ENCODE measurements at places on chromosomes 4 and X.

- DNase-seq: no peak
Observed at GRCh38 chr4:134911941-134912340, 710.4 kb upstream of the PABPC4L start.

- no peak for DNase-seq
Observed at GRCh38 chrX:119477812-119478232, 9.6 kb downstream of the SLC25A5 start.

DNA sequence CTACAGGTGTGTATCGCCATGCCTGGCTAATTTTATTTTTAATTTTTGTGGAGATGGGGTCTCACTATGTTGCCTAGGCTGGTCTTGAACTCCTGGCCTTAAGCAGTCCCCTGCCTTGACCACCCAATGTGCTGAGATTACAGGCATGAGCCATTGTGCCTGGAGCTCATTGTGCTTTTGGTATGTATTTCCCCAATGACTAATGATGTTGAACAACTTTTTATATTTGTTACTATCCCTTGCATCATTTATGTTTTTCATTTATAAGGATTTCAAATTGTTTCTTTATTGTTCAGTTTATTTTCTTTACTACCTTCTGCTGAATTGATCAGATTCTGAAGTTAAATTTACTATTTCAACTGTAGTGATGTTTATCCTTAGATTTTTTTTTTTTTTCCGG, 199.7 kb downstream of the CEP135 start:
- DNase-seq: no peak

DNA sequence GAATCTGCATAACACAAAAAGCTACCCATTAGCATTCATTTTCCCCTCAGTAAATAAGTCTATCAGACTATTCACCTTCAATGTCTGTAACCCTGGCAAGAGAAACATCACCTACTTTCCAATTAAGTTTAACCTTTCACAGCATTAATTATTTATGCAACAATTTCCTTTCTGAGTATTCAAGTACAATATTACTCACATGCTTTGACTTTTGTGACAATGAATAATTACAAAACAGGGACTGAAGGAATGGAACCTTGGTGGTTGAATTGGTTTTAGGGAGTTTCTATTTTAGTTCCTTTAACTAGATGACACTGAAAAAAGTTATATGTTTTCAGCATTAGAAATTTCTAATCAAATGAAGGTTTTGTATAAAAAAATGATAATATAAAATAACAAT, 932.3 kb upstream of the EPHA5 start:
- no peak for DNase-seq

GRCh38 chr4:129092631-129093190, 628 bp downstream of the SCLT1 start:
- DNase-seq: no peak

DNA sequence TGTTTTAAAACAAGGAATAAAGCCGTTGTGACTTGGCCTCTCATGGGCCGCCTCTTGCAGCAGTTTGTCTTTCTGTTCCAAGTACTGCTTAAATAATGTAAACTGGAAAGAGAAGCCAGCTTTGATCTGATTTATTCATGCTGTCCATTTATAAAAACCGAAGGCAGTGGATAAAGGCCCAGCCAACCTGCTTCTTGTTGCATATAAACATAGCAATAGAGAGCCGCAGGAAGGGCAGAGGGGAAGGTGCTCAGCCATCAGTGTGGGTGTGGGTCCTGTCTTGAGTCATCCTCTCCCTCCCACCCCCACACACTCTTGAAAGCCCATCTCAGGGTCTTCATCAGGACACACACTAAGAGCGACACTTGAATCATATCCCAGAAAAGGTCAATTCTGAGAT, 187.9 kb upstream of the FAM9B start:
- DNase-seq: no peak

GRCh38 chr4:36609661-36610060, 328.2 kb downstream of the DTHD1 start:
- no peak for DNase-seq

DNA sequence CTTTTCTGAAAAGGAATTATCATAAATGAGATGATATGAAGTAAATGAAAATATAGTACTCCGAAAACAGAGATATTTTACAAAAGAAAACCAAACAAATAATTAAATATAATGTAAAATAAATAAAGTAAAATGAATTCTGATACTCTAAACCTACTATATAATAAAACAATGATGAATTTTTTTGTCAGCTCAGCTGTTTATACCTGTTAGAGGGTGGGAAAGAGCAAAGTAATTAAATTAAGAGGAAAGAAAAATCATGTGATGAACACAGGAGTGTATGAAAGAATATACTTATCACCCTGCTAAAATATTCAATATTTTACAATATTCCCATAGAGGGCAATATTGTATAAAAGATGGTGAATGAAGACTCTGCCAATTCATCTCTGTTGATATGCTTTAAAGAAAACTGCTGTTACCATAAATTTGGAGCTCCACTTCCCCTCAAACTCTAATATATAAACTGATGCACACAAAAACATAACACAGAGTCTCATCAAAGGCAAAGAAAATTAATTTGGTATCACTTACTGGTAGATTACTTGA, 6.5 kb upstream of the NDST4 start:
- no peak for DNase-seq

GRCh38 chrX:13175056-13175455, 130.6 kb upstream of the FAM9C start:
- DNase-seq: no peak

GRCh38 chrX:154516656-154517100, 646 bp upstream of the FAM3A start:
- no peak for DNase-seq

DNA sequence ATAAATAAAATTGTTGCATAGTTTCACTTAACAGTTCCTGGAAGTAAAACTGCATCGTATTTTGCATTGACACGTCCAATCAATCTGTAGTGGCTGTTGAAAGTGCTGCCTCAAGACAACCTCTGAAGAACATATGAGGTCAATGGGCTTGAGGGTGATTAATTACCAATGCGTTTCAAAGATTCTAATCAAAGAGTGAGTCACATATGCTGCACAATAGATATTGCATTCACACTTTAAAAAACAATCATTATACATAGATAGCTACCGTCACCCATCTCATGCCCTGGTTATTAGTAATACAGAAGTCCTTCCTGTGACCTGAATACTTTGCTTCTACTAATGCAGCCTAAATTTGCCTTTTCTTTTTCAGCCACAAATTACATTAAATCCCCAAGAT, 743.3 kb upstream of the SLIT2 start:
- DNase-seq: no peak

DNA sequence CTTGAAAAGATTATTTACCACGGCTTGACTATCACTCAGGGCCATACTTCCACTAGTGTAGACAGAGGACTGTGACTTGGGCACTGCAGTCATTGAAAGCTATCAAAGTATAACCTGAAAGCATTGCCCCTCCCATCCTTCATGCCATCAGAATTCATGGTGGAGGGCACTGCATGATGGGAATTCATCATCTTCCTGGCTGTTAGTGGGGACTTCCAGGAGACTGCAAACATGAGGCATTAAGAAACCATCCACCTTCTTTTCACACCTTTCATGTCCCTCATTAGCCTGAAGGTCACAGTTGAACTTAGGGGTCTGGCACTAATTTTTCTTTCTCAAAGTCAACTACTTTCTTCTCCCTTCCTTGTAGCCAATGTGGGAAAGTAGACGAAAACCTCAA, 25.8 kb downstream of the VSIG4 start:
- DNase-seq: no peak

GRCh38 chr4:8708401-8709021, 115.9 kb downstream of the CPZ start:
- DNase-seq: no peak

Measured in stimulated activated CD4-positive, alpha-beta T cell treated with anti-CD3 and anti-CD28 coated beads, Interleukin-4, amount 100 ng/mL, for 4 hours (primary cell).